ENCODE measurements at places on chromosomes 7 and 10.

DNA sequence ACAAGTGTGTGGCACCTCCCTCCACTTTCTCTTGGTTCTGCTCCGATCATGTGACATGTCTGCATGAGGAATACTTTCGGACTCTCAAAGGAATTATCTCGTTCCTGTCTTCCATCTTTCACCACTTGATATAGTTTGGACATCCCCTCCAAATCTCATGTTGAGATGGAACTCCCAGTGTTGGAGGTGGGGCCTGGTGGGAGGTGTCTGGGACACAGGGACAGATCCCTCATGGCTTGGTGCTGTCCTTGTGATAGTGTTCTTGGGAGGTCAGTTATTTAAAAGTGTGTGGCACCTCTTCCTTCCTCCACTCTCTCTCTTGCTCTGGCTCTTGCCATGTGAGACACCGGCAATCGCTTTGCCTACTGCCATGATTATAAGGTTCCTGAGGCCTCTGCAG is 166.4 kb downstream of the GFRA1 start:
- no peak for DNase-seq

- DNase-seq, result no peak
Observed at GRCh38 chr10:77308084-77308732, 329.4 kb downstream of the KCNMA1 start.

GRCh38 chr7:14807507-14807906 is 95.0 kb downstream of the DGKB start:
- no peak for DNase-seq

GRCh38 chr10:112775892-112776674 is 174.0 kb upstream of the TCF7L2 start:
- DNase-seq, result no peak

- no peak for DNase-seq
Observed at GRCh38 chr7:150784954-150785353, 15.2 kb downstream of the TMEM176B start.

DNA sequence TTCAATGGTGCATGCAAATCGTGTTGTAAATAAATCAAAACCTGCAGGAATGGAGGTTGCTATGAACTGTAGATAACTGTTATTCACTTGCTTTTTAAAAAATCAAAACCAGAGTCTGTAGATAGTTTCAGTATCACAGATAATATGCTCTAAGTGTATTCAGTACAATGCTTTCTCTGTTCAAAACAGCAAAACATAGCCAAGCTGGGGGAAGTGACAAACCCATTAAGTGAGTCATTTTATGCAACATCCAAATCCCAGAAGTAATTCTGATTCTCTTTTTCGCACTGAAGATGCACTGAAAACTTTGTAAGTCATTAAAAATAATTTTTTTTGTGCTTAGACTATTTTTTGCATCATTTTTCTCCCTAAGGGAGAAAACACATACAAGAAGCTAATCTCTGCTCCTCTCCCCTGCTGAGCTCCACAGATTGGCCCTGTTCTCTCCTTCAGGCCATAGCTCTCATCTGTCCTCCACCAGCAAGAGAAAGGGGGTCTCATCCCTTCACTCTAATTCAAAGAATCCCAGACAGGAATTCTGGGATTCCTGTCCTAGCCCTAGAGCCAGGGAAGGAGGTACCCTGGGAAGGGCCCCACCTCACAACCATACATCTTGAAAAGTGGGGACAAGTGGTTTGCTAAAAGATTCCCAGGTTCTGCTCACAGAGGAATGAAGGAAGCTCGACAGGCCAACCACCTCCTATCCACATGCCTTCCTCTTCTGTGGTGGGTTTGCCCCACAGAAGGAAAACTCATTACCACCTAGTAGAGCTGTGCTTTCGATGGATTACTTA is 4.9 kb downstream of the PRTFDC1 start:
- no peak for DNase-seq

DNA sequence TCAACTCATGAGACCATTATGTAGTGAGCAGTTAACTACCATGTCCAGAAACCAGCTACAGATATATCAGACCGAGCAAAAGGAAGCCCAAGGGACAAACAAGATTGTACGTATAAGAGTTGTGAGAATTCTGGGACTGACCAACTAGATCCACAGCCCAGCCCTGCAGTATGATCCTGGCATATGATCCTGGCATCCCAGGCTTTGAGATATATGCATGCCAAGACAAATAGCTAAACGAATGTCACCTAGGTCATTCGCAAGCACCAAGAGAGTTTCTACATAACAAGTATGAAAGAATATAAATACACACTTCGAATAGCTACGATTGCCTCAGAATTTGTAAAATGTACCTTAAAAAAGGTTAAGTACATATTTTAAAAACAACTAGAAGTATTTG is 56.4 kb upstream of the PMPCB start:
- DNase-seq, result no peak

GRCh38 chr10:126387931-126388911 is at the start of gene ADAM12:
TSS of gene ADAM12 (minus strand) at chr10:126388477. CDS start at chr10:126388145, 332 bp downstream.
- DNase-seq, result peak; percentile 6

- no peak for DNase-seq
Observed at GRCh38 chr10:81013771-81014170, 476.1 kb downstream of the SH2D4B start.

- DNase-seq, result no peak
Observed at GRCh38 chr10:80924063-80924952, 386.6 kb downstream of the SH2D4B start.

- DNase-seq, result peak; percentile 18
Observed at GRCh38 chr7:141558544-141559183, 7.5 kb downstream of the AGK start.

Data from activated naive CD8-positive, alpha-beta T cell treated with anti-CD3 and anti-CD28 coated beads for 36 hours (primary cell).